ENCODE measurements at places on chromosomes 13 and 19.
A peak's percentile ranks its signal among the peaks of the same experiment; 100 is the strongest.

DNA sequence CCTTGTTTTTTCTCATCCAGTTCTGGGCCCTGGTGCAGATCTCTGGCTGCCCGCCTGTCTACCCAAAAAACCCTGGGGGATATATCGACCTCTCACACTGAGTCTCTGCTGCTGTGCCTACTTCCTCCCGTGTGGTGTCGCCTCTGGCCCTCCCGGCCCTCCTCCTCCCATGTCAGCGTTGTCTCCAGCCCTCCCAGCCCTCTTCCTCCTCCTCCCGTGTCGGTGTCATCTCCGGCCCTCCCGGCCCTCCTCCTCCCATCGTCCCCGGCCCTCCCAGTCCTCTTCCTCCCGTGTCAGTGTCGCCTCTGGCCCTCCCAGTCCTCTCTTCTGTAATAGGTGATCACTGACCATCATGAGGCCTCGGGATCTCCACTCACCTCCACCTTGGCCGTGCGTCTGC lies 81.8 kb downstream of the GPR12 start:
- no peak for DNase-seq

DNA sequence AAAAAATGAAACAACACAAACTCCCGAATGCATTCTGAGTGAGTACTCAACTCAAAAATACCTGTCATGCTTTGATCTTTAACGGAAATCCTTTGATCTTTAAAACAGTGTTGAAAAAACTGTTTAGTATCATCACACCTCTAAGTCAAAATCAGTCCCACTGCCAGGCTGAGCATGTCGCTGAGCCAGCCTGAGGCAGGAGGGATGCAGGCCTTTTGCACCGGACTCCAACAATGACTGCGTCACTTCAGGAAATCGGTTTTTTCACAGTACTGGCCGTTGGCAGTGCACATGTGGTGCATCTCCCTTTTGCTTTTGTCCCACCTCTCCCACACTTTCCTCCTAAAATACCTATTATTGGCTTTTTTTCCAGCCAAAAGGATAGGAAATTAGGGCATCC lies 78.2 kb downstream of the SHISA2 start:
- DNase-seq: no peak

- no peak for DNase-seq
Measured at GRCh38 chr13:44739539-44739938, 163.4 kb upstream of the TSC22D1 start.

GRCh38 chr19:28296506-28296905 lies 916.4 kb downstream of the UQCRFS1 start:
- no peak for DNase-seq

- peak; percentile 88 for DNase-seq
Measured at GRCh38 chr19:3365836-3366752, at the start of gene NFIC. NFIC (plus strand) TSS chr19:3366583; CDS start chr19:3366637, 54 bp downstream.

DNA sequence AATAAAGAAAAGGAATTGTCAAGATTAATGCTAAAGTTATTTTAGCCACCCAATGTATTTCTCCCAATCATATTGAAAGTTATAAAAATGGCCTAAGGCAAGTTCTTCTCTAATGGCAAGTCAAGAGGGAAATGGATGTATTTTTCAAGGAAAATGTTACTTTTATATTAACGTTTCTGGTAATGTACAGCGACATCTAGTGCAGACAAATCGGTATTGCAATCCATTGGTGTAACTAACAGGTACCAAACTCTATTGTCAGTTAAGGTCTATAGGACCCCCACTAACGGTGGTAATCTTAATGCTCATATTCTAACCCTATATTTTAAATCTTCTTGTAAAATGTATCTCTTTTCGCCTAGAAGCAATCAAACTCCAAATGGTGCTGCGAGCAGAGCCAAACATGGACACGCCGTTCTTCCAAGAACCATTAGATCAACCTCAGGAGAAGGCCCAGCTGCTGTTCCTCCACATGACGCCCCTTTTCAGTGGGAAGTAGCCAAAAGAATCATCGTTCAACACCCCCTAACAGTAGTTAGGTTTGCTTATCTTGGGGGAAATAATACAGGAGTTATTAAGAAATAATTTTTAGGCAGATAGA lies 98.5 kb upstream of the PABPC3 start:
- DNase-seq: no peak

Data from Right ventricle myocardium superior (tissue), 1 donor.